ENCODE measurements at places on chromosomes 6 and 20. TPM values are rescaled to one million over a fixed set of nuclear protein-coding genes. Genes with fewer than 3 reads are reported as not detected.
A peak's percentile ranks its signal among the peaks of the same experiment; 100 is the strongest.

The REM1 gene
- total RNA-seq = not detected

- no peak overlapping the region for H3K4me3 ChIP-seq
- H3K27ac ChIP-seq = no peak overlapping the region
- H3K36me3 ChIP-seq = no peaks in the 10 kb centered on the region
- no peak for DNase-seq
- H3K27me3 ChIP-seq = no peaks in the 10 kb centered on the region
Observed at GRCh38 chr20:22071841-22072240, 366.4 kb downstream of the PAX1 start.

The MYB gene
- total RNA-seq = 21.3 TPM

The IPCEF1 gene
- 4.9 TPM for total RNA-seq

DNA sequence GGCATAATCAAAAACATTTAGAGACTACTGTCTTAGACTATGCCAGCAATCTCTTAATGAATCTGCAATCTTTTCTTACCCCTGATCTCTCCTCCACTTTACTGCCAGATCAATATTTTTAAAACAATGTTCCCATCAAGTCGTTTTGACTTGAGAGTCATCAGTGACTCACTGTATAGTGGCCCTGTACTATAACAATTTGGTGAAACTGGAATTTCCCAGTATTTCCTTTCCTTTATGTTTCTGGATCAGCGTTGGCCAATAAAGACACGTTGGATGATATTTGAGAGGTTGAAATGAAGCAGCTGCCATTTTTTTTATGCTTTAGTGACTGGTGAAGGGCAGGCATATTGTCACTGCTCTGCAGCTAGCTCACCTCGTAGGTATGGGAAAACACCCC, 10.1 kb upstream of the SMIM13 start:
- H3K27ac ChIP-seq = no peak overlapping the region
- H3K27me3 ChIP-seq = no peaks in the 10 kb centered on the region
- no peak overlapping the region for H3K4me3 ChIP-seq
- DNase-seq = no peak
- H3K4me1 ChIP-seq = no peaks in the 10 kb centered on the region

DNA sequence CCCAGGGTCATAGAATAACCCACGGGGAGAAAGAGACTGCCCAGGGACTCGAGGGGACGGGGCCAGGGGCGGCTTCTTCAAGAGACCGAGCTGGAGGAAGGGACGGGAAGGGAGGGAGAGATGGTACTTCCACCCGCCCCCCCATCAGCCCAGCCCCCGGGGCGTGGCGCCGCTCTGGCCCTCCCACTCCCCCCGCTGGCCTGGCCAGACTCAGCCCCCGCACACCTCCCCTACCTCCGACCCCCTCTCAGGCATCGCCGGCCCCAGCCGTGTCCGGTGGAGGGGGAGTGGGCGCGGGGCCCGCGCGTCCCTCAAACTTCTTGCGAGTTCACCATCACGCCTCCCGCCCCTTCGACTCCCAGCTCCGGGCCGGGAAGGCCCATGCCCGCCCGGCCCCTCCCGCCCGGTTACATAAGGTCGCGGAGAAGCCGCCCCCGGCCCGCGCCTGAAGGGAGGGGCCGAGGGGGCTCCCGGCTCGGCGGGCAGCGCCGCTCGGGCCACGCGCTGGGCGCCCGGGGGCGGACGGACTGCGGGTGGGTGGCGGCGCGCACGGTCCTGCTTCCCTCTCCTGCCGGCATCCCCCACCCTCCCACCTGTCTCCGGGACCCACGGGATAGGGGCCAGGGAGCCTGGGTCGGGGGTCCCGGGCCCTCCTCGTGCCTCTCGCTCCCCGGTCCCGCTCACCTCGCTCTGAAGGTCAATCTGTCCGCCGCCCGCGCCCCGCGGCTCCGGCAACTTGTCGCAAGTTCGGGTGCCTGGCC, 562 bp downstream of the TFEB start:
- no peaks in the 10 kb centered on the region for H3K27me3 ChIP-seq
- peak overlapping the region; percentile 92 for H3K4me3 ChIP-seq
- peak overlapping the region; percentile 98 for H3K27ac ChIP-seq
- no peaks in the 10 kb centered on the region for H3K36me3 ChIP-seq
